ENCODE measurements at places on chromosomes 4 and X.

DNA sequence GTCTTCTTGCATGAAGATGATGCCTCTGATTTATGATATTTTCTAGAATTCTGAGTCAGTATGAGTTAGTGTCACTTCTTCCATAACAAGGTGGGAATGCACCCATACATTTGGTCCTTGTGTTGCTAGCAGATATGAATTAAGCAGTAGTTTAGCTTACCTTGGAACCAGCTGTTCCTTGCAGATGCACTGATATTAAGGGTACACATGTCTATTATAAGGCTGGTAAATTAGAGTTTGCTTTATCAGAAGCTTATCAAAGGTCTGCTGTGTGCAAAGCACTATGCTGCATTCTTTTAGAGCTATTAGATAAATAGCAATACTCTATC is 36.5 kb downstream of the AFF1 start:
- DNase-seq: no peak

DNA sequence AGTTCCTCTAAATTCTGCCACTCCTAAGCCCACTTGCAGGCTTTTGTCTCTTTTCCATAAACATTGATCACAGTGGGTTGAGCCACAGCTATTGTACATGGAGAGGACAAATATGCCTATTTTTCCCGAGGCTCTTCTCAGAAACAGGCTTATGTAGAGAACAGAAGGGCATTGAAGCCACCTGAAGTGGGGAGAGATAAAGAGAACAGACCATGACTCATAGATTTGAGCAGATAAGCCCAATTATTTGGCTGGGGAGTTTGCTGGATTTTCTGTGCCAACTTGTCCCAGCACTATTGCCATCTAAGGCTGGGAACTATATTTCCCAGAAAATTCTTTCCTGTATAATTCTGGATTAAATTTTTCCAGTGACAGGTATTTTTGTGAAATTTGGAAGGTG is 446.1 kb upstream of the RPS6KA3 start:
- DNase-seq: no peak

DNA sequence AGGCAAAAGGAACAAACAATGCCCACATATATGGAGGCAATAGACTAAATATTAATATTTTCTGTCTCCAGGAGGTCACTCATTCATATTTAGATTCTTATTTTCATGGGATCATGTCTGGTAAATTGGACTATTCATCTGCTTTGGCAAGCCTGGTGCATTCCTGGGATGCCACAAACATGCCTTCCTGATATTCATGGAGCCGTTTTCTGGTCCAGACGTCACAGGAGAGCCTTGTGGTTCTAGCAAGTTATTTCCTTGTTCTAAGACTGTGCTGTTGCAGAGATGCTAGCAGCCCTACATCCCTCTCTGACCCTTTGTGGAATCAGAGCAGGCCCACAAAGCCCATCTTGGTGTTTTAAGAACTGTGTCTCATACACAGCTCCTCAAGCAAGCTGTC is 16.1 kb upstream of the EXOSC9 start:
- peak; percentile 78 for DNase-seq

GRCh38 chr4:32929796-32930699 is 2209.9 kb downstream of the PCDH7 start:
- no peak for DNase-seq

- no peak for DNase-seq
Measured at GRCh38 chrX:153685751-153686696, 1.7 kb upstream of the SLC6A8 start.

DNA sequence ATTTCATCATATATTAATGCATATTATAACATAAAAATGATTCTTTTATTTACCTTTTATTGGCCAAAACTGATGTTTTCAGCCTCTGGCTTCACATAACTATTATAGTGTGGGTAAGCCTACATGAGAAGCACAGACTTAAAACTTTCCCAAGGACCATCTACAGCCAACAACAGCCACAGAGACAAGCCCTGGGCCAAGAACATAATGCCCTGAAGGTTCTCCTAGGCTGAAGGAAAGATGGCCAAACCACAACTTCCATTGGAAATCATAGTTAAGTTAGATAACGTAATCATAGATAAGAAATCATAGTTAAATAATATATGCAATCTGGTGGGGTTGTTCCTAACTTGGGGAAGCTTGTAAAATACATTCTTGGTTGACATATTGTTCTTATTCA is 280.0 kb upstream of the EMCN start:
- no peak for DNase-seq

- DNase-seq: no peak
Measured at GRCh38 chr4:71830497-71831190, 46.8 kb upstream of the GC start.

DNA sequence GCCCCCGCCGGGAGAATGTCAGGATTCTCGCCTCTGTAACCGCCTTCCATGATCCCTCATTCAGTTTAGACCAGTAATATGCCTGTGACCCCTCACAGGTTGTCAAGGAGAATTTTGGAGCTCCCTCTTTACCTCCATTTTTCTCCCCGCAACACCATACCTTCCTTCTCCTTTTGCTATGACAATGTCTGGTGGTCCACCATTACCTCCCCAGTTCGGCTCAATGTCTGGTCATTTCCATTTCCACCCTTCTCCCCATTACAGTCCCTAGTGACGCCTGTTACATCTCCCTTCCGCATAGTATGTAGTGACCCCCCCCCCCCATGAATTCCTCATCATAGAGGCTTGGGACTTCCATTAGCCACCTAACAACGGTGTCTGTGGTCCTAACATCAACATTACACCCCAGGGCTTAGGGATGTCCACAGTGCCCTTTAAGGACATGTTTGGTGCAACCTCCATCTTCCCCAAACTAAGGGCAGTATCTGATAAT is 700 bp downstream of the ARAF start:
- no peak for DNase-seq

DNA sequence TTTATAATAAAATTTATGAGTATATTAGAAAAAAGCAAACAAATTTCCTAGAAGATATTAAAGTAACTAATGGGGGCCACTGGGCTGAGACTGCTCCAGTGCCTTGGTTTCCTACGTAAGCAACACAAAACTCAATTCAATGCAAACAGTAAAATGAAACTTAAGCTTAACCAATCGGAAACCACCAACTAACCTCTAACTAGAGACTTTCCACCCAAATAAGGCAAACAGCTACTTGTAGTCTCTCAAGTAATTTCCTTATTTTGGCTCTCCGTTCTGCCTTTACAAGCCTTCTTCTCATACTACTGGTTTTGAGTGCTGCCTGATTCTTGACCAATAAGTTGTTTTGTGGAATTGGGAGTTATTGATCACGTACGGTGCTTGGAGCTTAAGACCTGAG is 167.3 kb upstream of the VEGFC start:
- DNase-seq: no peak

- DNase-seq: no peak
Measured at GRCh38 chr4:164446516-164446915, 307.4 kb upstream of the SMIM31 start.

DNA sequence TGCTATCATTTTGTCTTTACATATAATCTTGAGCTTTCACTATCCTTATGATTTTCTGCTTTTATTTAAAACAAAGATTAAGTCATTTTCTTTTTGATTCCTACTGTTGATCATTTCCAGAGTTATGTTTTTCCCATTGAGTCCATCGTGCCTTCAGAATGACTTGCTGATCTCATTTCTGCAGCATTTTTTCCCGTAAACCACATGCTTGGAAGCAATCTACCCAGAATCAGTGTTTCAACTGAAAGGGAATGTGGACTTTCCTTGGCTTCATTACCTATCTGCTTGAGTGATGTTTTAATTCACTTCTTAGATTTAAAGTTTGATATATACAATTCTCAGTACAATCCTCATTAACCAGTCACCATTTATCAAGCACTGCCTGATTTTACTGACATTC is 192.4 kb upstream of the FSTL5 start:
- no peak for DNase-seq

GRCh38 chrX:86171366-86171765 is 23.1 kb downstream of the DACH2 start:
- DNase-seq: peak; percentile 72

DNA sequence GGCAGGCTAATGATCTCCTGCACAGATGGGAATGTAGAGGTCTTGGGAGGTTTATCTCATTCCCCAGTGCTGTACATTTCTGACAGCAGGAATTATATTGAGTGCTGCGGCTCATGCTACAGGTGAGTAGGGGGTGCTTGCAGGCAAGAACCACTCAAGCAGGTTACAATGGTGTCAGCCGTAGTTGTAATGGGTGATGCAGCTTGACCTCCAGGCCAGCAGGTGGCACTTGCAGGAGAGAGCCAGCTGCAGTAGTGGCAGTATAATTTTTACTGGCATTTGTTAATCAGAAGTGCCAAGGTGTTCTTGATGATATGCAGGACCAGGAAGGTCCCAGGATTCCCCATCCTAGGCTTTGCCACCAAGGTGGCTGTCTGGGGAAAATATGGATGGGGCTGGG is 759.6 kb upstream of the NDST4 start:
- DNase-seq: no peak

GRCh38 chr4:153728660-153729059 is 31.2 kb downstream of the RNF175 start:
- no peak for DNase-seq

GRCh38 chr4:106502106-106502699 is 133.6 kb upstream of the GIMD1 start:
- DNase-seq: peak; percentile 70

DNA sequence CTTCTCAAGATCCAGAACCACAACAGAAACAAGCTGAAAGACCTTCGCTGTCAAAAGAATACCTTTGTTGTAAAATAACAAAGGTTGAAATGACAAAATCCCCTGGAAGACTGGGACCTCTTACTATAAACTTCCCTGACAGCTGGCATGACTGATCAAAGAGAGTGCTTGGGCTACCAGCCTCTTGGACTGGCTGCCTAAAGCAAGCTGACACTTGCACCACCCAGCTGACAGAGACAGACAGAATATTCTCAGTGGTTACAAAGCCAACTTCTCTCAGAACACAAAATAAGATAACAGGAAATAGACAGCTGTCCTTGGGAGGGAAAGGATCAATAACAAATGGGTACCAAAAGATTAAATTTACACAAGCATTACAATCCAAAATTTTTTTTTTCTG is 241.7 kb upstream of the SPOCK3 start:
- DNase-seq: no peak

DNA sequence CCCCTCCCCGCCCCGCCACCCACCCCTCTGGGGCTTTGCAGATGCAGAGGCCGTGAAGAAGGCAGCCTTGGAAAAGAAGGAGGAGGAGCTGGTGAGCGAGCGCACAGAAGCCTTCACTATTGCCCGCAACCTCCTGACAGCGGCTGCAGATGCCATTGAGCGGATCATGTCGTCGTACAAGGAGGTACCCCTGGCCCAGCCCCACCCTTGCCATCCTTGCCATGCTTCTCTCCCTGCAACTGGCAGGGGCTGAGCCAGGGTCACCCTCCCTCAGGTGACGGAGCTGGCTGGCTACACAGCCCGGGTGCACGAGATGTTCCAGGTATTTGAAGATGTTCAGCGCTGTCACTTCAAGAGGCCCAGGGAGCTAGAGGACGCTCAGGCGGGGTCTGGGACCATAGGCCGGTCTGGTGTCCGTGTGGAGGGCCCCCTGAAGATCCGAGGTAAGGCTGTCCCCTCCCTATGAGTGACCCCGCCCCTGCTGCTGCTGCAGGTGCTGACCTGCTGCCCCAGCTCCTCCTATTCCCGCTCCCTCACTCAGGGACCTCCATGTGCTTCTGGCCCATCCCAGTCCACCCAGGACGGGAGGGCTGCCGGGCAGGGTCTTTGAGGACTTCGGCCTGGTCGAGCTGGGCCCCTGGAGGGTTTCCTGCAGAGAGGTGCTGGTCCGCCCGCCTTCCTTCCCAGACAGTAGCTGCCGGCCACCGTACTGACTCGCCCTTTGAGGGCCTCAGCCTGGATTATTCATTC is 11.6 kb downstream of the ABCD1 start:
- DNase-seq: no peak

Measured in SK-MEL-5 (cell line).